ENCODE measurements at places on chromosomes 5 and 9.

- DNase-seq = no peak
These were observed 7.4 kb downstream of the ZER1 start for GRCh38 chr9:128764361-128764760.

DNA sequence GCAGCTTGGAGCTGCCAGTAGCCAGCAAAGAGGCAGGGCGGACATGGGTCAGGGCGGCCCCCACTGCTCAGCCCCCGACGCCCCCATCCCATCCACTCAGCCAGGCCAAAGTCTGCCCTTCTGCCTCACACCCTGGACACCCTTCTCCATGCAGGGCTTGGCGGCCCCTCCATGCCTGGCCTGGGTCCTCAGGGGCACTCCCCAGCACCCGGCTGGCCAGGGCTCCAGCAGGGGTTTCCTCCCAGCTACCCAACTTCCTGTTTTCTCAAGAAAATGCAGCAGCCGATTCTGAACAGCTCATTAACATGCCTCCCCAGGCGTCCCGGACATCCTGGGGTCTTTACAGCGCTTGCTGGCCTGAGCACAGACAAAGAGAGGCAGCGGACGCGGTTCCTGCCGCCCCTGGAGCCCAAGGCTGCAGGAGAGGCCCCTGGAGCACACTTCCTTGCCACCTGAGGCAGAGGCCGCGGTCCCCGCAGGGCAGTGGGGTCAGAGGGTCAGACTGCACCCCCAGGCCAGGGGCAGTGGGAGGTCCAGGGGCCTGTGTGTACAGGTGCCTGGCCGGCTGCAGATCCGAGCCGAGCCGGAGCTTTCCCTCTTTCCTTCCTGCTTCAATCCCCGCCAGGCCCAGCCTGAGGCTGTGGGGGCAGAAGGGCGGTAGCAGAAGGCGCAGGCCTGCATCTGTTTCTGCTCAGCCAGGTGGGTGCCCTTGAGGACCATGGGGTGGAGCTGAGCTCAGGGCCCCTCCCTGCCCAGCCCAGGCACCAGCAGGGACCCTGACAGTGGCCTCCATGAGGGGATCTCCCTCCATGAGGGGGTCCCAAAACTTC lies 18.7 kb upstream of the NRARP start:
- DNase-seq = no peak

GRCh38 chr5:10984021-10984715 lies 223.1 kb upstream of the DAP start:
- no peak for DNase-seq

DNA sequence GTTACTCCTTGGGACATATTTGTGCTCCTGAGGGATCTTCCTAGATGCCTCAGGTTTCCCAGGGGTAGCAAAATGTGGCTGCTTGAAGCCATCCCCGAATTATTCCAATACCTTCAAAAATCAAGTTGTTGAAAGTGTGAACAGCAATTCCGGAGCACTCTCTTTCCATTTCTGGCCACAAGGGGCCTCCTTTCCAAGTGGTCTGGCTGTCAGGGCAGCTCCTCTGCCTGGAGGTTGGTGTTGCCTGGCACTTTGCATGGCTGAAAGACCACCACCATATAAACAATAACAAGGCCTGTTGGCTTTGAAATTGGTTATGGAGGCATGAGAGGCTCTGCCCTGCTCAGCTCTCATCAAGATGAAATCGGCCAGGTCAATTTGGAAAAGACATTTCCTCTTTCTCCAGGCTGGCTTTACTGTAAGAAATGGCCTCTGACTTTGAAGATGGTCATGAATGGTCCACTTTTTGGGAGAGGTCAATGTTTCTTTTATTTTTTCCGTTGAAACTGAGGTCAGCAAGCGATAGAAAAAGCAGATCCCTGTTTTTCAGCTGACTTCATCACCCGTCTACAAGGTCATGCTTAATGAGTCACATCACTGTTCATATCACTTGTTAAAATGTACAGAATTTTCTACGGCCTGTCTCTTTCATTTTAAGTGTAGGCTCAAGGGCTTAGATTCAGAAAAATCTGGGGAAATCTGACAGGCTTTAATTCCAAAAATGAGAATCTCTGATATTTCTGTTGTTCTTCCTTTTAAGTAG lies 481.1 kb upstream of the ZNF608 start:
- no peak for DNase-seq

- no peak for DNase-seq
These were observed 20.0 kb downstream of the ANKH start for GRCh38 chr5:14851597-14851996.

DNA sequence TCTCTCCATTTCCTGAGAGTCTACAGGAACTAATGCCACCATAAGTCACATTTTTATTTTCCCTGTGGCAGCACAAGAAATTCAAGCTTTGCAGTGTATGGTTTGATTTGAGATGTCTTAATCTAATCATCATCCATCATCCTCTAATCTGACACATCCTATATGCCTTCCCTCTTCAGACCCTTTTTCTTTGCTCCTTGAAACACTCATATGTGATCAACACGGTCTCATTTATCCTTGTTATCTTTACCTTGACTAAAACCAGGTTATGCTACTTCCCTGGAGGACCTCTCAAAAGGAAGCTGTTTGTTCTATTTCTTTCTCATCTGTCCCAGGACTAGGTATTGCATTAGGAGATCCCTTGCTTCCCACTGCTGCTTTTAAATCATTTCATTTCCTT lies 146.9 kb upstream of the MRPS30 start:
- no peak for DNase-seq

- DNase-seq = no peak
These were observed 10.9 kb downstream of the MFAP3 start for GRCh38 chr5:154049636-154050035.

DNA sequence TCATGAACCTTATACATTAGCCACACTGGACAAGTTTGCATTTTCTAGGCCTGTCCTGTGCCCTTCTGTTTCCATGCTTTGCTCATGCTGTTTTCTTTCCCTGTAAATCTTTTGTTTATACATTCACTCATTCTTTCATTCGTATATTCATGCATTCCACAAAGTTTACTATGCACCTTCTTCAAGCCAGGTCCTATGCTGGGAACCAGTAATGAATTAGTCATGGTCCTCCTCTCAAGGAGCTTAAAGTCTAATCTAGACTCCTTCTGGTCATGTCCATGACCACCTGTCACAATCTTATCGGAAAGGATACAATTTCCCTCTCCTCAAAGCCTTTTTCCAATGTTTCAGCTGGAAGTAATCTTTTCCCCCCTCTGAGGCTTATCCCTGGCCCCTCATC lies 9.1 kb upstream of the XPA start:
- DNase-seq = no peak

- DNase-seq = no peak
These were observed 20.7 kb downstream of the LHX2 start for GRCh38 chr9:124032247-124032646.

- no peak for DNase-seq
These were observed 6.7 kb downstream of the NCBP1 start for GRCh38 chr9:97640325-97640724.

GRCh38 chr9:15069106-15069505 lies 158.9 kb upstream of the FREM1 start:
- no peak for DNase-seq

DNA sequence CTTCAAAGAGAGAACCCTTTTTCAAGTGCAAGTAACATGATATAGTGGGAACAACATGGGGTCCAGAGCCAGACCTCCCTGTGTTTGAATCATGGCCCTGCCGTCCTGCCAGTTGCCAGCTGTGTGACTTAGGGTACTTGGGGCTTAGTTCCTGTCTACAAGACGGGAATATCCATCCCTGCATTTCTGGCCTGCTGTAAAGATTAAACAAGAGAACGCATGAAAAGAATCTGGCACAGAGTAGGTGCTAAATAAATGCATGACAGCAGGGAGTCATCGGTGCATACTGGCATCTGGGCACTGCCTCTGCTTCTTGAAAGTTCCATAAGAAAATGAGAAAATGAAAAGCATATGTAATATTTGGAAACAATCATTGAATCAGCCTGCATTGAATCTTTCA lies 77.8 kb upstream of the PRRC1 start:
- DNase-seq = no peak

GRCh38 chr5:178227929-178228328 lies 4.7 kb downstream of the PHYKPL start:
- DNase-seq = no peak

- no peak for DNase-seq
These were observed 17.5 kb downstream of the IL9 start for GRCh38 chr5:135878156-135878620.

DNA sequence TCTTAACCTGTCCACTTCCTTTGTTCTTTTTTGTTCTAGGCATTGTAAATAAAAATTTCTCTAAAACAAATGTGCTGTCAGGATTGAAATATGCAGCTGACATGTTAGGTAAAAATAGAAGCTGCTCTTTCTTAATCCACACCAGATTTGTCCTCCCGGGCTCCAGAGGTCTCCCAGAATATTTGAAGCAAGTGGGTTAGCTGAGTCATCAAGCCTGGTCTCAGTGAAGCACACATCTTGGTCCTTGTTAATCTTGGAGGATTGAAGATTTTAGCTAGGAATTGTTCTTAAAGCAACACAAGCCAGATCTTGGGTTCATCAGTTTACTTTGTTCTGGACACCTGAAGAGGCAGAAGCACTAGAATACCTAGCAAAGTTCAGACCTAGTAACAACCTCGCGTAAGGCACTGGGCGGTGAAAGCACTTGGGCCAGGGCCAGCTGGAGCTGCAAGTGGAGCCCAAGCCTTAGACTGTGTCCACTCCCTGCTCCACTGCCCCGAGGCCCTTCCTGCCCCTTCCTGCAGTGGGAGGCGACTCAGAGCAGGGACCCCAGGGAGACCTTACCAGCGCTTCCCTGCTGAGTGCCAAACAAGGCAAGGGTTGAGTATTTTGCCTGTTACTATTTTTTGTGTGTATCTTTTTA lies 36.5 kb downstream of the HABP4 start:
- no peak for DNase-seq

- no peak for DNase-seq
These were observed 58.3 kb downstream of the FAM81B start for GRCh38 chr5:95449460-95449859.

- DNase-seq = no peak
These were observed 199.5 kb downstream of the NXNL2 start for GRCh38 chr9:88734527-88734926.

DNA sequence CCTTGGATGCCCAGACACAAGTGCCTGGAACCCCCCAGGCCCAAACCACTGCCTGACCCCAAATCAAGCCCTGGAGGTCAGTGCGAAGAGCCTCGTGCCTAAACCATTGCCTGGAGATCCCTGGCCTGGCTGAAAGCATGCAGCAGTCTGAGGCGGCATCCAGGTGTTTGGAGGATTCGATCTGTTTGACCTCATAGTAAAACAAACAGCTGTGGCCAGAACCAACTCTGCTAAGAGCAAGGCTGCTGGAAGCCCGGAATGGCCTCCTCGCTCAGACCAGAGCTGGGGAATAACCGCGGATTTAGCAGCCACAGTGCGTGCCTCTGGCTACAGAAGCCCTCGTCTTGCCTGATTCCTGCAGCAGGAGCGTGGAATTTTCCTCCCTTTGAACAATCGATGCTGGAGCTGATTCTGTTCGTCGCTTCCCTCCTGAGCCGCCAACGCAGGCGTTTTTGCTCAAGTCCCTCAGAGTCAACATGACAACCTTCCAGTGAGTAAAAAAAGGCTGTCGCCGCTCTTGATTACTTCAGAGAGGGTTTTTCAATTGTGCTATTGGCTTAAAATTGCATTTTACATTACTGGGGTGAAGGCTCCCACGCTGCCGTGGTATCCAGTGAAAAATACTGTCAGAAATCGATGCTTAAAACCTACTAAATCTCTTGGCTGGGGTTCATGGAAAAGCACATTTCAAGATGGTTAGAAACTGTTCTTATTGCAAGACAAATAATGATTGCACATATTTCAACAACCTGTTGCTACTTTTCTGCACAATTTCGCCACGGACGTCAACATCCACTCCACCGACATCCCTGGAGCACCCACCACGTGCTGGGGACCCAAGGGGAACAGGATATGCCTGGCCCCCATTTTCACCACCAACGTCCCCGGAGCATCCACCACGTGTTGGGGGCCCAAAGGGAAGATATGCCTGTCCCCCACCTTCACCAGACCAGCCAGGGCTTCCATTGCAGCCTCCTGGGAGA lies 190.0 kb downstream of the OLFM1 start:
- no peak for DNase-seq

DNA sequence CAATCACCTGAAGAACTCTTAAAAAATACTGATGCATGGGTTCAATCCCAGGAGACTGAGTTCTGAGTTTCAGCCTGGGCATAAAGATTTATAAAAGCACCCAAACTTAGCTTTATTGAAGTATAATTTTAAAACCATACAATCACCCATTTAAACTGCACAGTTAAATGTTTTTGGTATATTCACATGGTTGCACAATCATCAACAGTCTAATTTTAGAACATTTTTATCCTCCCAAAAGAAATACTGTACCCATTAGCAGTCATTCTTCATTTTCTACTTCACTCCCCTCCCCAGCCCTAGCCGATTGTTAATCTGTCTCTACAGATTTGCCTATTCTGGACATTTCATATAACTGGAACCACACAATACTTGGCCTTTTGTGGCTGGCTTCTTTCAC lies 141.7 kb downstream of the ARSB start:
- no peak for DNase-seq

DNA sequence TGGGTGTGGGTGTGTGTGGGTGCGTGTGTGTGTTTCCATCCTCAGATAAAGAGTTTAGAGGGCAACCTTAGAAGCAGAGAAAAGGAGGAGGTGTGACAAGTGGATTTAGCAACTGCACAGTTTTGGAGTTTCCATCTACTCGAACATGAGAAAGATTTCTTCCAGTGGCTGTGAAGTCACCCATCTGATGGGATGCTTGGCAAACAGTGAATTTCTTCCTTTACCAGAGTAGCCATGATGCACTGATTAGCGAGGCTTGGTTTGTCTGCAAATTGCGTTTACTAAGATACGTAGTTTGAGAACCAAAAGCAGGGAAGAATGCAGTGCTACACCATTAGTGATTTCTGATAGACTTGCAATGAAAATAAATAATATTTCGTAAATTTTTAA lies 791 bp upstream of the STARD4 start:
- DNase-seq = no peak

GRCh38 chr5:179805070-179805528 lies 1.6 kb downstream of the MGAT4B start:
- no peak for DNase-seq

GRCh38 chr5:170276140-170276539 lies 21.4 kb downstream of the LCP2 start:
- DNase-seq = no peak

DNA sequence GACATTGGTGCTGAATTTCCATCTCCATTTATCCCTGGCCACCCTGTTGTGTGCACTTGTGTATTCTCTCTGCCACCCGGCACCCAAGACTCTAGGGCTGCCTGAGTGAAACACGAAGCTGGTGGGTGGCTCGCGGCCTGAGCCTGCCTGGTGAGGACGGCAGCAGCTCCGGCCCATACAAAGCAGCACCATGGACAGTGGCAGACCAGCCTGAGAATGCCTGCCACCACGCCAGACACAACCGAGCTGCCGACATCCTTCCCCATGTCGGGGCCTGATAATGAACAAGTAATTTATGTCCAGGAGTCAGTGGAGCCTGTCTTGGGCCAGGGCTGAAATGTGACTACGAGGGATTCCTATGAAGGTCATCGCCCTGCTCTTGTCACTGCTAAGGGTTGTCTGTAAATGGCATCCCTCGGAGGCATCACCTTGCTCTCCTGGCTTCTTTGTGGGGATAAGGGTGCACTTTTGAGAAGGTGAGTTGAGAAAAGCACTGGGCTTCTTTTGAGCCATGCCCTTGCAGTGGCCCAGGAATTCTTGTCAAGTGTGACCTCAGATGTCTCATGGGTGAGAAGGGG lies 175.7 kb downstream of the MELK start:
- DNase-seq = no peak

GRCh38 chr9:95595721-95596295 lies 79.0 kb upstream of the PTCH1 start:
- DNase-seq = no peak
